ENCODE measurements at places on chromosomes 1 and 21. TPM values are rescaled to one million over a fixed set of nuclear protein-coding genes. Genes with fewer than 3 reads are reported as not detected.

MEX3A gene
- 0.58 TPM for total RNA-seq

SSR2 gene
- total RNA-seq: 633 TPM

CFHR2 gene
- not detected for total RNA-seq

LCE2A gene
- not detected for total RNA-seq

TMEM82 gene
- total RNA-seq: not detected

PLD5 gene
- total RNA-seq: not detected

RHOU gene
- 1.4 TPM for total RNA-seq

GON4L gene
- 21.6 TPM for total RNA-seq

KCNE1 gene
- total RNA-seq: not detected

OR2L2 gene
- total RNA-seq: not detected

IRF6 gene
- total RNA-seq: not detected

RNU1-4 gene
- not detected for total RNA-seq
